LoVo (cell line): ENCODE measurements at places on chromosomes 4 and X.

- DNase-seq: no peak
Observed at GRCh38 chrX:39203427-39203826, 402.2 kb downstream of the MID1IP1 start.

GRCh38 chr4:87679449-87680169, 29.5 kb downstream of the DMP1 start:
- peak; percentile 48 for DNase-seq

DNA sequence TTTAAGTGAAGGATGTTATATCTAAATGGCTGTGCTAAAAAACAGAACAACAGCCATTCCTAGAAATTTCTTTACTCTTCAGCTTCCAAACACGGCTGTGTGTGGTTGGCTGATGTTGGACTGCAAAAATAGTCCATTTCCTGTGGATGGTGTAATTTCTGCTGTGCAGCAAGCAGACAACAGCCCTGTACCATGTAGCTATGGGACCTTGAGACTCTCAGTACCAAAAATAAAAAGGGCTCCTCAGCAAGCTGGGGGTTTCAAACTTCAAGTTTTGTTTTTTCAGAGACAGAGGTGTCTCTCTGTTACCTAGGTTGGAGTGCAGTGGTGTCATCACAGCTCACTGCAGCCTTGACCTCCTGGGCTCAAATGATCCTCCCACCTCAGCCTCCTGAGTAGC, 18.1 kb downstream of the CD40LG start:
- DNase-seq: no peak

- no peak for DNase-seq
Observed at GRCh38 chrX:134161162-134161561, 75.8 kb upstream of the CCDC160 start.

GRCh38 chr4:111775556-111776297, 369.5 kb upstream of the FAM241A start:
- DNase-seq: no peak

- DNase-seq: no peak
Observed at GRCh38 chrX:69919749-69920148, 130.0 kb downstream of the AWAT2 start.

DNA sequence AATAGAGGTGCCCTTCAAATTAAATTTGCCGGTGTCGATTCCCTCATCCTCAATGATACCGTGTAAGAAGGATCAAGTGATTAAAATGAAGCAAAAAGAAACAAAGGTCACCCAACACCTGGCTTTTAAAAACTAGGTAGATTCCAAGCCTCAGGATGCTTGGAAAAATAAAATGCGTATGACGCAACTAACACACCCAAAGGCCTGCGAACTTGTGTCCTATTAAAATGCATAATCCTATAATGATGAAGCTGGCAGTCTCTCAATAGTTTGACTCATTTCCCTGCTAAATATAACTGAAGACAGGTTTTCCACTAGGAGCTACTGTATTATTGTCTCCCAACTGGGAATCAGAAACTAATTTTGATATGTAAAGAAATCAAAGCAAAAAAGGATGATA, 263.2 kb downstream of the DHX15 start:
- peak; percentile 54 for DNase-seq

GRCh38 chr4:175929932-175930331, 117.9 kb upstream of the GPM6A start:
- DNase-seq: peak; percentile 1

- DNase-seq: no peak
Observed at GRCh38 chrX:10579112-10580011, 41.0 kb downstream of the MID1 start.

DNA sequence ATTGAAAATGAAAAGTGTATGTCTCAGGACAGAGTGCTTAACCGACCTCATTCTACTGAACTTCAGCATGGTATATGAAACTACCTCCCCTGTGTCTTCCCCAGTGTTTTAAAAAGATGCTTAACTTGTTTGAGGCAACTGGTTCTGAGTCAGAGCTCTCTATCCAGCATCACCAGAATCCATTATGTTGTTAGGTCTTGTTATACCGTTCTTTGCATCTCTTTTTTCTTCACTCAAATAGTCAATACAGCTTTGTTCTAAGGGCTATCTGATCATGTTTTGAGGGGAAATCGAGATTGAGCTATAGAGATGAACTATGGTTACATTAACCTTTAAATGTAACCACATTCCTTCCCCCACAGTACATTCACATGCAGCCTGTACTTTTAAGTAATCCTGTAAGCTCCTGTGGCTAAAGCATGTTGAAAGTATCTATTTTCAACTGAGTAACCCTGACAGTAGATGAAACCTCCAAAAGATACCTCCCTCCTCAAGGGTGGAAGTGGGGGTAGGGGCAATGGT, 514.4 kb downstream of the RPA4 start:
- DNase-seq: no peak

DNA sequence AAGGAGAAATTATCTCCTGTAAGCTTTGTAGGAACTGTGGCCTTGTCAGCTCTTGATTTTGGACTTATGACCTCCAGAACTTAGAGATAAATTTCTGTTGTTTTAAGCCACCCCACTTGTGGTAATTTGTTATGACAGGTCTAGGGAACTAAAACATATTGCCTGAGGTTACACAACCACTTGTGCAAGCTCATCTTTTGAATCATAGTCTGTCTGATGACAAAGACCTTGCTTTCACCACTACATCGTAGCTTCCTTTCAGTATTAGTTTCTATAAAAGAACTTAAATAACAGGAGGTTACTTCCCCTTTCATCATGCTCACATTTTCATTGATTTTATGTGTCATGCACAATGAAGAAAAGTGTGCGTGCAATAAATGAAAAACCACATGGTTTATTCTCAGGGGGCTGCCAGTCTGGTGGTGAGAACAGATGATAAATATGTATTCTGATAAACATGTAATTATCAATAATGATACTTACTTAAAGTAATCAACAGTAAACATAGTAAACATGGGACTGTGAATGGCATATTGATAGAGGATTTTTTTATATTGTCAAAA, 690.0 kb upstream of the HS3ST1 start:
- DNase-seq: no peak
